Stimulated activated CD8-positive, alpha-beta memory T cell treated with anti-CD3 and anti-CD28 coated beads, Interleukin-12 subunit alpha, Interleukin-12 subunit beta, amount 100 ng/mL, for 1 hour (primary cell): ENCODE measurements at places on chromosomes 1 and 21.

DNA sequence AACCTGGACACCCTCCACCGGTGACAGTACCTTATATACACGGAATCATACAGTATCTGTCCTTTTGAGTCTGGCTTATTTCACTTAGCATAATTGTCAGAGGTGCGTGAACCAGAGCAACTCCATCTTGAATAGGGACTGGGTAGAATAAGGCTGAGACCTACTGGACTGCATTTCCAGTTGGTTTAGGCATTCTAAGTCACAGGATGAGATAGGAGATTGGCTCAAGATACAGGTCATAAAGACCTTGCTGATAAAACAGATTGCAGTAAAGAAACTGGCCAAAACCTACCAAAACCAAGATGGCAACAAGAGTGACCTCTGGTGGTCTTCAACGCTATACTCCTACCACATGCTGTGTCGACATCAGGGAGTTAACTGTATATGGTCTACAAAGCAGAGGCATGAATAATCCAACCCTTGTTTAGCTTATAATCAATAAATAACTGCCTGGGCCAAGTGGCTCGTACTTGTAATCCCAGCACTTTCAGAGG lies 1.4 kb upstream of the FDPS start:
- DNase-seq: no peak

DNA sequence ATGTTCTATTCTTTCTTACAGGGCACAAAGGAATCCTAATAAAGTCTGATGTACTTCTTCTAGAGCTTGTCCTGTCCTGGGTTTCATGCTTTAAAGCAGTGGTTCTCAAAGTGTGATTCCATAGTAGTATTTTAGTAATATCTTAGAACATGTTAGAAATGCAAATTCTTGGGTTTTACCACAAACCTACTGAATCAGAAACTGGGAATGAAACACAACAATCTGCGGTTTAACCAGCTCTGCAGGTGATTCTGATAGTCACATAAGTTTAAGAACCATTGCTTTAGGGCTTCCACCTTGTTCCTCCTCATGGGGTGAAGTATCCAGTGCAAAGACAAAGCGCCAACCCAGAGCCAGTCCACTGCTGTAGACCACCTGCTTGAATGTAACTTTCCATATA lies 41.1 kb downstream of the NGF start:
- no peak for DNase-seq

DNA sequence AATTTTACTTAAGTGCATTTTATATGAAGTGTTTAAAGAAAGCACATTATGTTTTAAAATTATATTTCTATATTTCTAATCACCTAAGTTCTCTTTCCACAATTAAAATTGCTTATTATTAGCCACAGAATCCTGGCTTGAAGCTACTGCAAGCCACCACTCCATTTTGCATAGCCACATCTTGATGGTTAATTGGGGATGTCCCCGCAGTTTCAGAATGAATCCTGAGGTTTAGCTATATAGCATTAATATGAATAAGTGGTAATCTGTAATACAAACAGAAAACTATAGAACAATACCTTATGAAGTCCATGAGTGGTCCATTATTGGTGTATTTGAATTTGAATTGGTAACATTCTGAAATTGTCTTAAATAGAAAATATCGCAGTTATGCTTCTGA lies 11.6 kb upstream of the GOLPH3L start:
- DNase-seq: no peak

GRCh38 chr1:2314273-2314802 lies 77.0 kb downstream of the MORN1 start:
- no peak for DNase-seq

- DNase-seq: no peak
These were observed 17.0 kb downstream of the TFF3 start for GRCh38 chr21:42298237-42298636.

DNA sequence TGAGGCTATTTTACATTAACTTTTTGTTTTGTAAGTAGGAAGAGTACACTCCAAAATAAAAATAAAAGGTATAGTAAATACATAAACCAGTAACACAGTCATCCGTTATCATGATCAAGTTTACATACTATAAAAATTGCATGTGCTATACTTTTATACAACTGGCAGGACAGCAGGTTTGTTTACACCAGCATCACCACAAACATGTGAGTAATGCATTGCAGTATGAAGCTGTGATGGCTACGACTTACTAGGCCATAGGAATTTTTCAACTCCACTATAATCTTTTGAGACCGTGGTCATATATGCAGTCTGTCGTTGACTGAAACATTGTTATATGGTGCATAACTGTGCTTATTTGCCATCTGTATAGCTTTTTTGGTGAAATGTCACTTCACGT lies 106.2 kb downstream of the CENPF start:
- no peak for DNase-seq

DNA sequence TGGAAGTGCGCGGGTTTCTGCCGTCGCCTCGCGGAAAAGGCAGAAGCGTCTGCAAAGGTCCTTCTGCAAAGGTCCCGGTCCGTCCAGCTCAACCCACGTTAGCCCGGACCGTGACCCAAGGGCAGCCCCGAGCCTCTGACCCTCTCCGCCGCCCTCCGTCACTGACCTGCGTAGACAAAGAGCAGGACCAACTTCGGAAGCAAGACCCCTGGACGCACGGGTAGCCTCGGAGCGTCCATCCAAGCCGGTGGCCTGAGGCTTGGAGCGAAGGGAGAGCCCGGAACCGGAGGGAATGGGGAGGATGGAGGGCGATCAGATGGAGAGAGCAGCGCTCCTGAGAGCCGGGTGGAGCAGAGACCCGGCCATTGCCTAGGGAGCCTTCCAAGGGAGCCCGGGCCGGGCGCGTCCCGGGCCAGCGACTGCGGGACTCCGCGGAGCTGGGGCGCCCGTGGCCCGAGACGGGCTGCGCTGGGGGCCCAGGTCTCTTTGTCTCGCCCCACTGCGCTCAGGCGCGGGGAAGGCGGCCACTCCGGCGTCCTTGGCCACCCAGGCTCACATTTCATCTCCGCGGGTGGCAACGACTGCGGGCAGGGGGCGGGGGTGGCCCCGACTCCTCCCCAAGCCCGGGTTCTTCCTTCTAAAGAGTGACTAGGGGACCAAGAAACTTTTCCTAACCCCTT lies at the start of gene CYYR1:
TSS of gene CYYR1 (minus strand) at position 585 of the 680 bp plus-strand sequence. CDS start at position 239, 346 bp downstream.
- no peak for DNase-seq

DNA sequence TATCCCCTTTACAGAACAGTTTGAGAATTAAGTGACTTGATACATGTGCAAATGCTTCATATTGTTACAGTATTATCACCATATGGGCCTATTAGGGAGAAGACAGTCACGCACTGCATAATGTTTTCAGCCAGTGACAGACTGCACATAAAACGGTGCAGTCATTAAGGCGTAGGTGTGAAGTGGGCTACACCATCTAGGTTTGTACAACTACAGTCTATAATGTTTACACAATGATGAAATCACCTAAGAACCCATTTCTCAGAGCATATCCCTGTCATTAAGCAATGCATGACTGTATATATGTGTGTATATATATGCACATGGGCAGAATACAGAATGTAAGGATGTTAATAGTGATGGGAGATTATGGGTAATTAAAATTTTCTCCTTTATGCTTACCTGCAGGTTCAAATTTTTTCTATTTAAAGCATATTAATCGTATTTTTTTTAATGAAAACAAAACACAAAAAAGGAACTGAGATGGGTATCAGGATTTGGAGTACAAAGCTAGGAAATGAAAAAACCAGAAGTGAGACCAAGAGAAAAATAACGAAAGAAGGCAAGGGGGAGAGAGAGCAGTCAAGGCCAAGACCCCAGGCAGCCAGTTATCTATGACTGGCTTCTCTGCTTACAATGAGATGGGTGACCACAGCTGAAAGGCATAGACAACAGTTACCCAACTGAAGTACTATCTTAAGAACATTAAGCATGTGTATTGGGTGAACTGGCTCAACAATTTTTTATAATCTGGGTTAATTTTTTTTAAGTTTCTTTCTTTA lies 122.9 kb upstream of the DAB1 start:
- no peak for DNase-seq

- DNase-seq: no peak
These were observed 1.3 kb downstream of the SH2D2A start for GRCh38 chr1:156815307-156815826.

DNA sequence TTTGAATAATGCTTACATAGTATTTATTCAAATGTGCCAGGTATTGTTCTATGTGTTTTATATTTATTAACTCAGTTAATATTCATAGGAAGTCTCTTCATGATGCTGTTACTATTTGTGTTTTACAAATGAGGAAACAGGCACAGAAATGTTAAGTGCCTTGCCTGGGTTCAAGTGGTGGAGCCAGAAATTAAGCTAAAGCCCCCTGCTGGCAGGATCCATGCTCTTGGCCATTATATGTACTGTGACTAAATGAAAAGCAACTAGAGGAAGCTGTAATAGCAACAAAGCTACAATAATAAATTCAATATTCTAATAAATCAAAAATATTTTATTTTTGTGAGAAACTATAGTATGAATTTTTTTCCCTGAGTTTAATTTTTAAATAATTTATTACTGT lies 30.0 kb downstream of the IARS2 start:
- DNase-seq: no peak

- no peak for DNase-seq
These were observed 44.5 kb upstream of the GPR37L1 start for GRCh38 chr1:202078241-202078640.

GRCh38 chr1:228061411-228062084 lies 21.0 kb upstream of the ARF1 start:
- DNase-seq: no peak

- DNase-seq: no peak
These were observed 5.8 kb downstream of the RGS1 start for GRCh38 chr1:192581131-192581927.

GRCh38 chr1:231139659-231140654 lies 21.9 kb upstream of the TRIM67 start:
- no peak for DNase-seq

- no peak for DNase-seq
These were observed 14.0 kb downstream of the ARHGEF16 start for GRCh38 chr1:3468236-3469103.

DNA sequence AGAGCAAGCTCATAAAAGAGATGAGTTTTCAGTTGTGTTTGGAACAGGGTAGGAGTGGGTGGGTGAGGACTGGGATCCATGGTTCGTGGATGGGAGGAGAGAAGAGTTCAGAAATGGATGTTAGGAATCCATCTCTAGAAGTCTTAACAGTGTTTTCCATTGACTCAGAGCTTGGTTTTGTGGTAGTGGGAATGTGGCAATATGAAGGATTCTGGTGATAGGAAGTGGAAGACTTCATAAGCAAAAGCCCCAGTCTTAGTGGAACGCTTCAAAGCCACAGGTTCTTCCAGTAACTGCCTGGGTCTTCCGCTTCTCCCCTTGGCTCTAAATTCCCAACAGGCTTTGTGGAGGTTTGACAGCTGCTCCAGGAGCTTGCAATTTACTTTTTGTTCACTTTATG lies 167.9 kb downstream of the KCNJ6 start:
- DNase-seq: no peak

DNA sequence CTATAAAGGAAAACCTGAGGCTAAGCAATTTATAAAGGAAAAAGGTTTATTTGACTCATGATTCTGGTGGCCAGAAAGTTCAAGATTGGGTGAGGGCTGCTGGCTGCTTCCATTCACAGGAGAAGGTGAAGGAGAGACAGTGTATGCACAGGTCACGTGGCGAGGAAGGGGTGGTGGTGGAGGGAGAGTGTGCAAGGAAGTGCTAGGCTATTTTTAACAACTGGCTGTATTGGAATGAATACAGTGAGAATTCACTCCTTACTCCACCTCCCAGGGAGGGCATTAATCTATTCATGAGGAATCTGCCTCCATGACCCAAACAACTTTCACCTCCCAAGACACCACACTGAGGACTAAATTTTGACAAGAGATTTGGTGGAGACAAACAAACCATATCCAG lies 51.0 kb downstream of the SYDE2 start:
- DNase-seq: no peak

- no peak for DNase-seq
These were observed 20.7 kb upstream of the ADARB1 start for GRCh38 chr21:45053561-45054226.

GRCh38 chr1:173137107-173137706 lies 69.9 kb downstream of the TNFSF4 start:
- DNase-seq: no peak
